Left renal cortex interstitium (tissue), 4 donors: ENCODE measurements at places on chromosomes 5 and 9.

DNA sequence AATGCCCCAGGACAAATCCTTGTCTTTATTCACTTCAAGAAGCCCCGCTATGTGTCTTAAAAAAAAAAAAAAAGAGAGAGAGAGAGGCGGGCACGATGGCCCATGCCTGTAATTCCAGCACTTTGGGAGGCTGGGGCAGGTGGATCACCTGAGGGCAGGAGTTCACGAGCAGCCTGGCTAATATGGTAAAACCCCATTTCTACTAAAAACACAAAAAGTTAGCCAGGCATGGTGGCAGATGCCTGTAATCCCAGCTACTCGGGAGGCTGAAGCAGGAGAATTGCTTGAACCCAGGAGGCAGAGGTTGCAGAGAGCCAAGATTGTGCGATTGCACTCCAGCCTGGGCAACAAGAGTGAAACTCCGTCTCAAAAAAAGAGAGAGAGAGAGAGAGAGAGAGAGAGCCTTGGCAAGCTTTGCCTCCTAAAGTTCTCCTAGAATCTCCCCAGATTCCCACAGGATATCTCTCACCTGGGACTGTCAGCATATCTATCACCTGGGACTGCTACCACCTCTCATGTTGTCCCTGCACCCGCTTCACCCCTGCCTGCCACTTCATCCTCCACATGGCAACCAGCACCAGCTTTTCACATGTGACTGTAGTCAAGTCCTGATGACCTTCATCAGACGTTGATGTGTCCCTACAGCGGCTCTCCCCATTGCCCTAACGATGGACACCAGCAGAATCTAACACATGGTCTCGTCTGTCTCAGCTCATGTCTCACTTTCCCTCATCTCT is 5.8 kb downstream of the ITK start:
- DNase-seq = no peak

GRCh38 chr5:6765612-6766525 is 52.6 kb downstream of the TENT4A start:
- DNase-seq = no peak

DNA sequence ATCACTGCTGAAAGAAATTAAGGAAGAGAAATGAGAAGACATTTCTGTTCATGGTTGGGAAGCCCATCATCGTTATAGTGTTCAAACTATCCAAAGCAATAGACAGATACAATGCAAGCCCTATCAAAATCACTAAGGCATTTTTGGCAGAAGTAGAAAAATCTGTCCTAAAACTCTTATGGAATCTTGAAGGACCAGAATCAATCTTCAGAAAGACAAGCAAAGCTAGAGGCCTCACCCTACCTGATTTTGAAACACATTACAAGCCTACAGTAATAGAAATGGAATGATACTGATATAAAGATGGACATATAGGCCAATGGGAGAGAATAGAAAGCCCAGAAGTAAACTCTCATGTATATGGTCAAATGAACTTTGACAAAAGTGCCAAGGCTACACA is 4.9 kb upstream of the IFNA21 start:
- DNase-seq = no peak

GRCh38 chr5:89263846-89264245 is 380.9 kb upstream of the MEF2C start:
- no peak for DNase-seq

- no peak for DNase-seq
Measured at GRCh38 chr9:7117676-7118561, 360.1 kb downstream of the KDM4C start.

- DNase-seq = no peak
Measured at GRCh38 chr5:179227229-179227579, 118.1 kb downstream of the ADAMTS2 start.

DNA sequence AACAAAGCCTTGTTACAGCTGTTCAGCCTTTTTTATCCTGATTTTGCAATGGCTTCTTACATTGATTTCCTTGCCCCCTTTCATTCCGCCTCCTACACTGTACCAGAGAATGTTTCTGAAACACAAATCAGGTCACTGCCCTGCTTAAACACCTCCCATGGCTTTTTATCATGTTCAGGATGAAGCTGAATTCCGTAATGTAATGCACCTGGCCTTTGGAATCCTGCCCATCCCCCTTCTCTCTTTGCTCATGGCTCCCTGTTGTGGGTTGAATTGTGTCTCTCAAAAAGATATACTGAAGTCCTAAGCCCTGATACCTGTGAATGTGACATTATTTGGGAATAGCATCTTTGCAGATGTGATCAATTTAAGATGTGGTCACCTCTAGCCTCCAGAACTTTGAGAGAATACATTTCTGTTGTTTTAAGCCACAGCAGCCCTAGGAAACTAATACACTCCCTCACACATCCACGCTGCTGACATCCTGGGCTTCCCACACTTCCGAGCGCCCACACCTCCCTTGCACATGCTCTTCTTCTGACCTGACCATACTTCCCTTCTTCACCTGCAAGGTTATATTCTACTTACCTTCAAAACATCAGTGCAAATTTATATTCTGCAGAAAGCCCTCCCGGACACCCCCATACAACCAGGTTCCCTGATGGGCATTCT is 101.2 kb downstream of the DNAH5 start:
- DNase-seq = no peak

DNA sequence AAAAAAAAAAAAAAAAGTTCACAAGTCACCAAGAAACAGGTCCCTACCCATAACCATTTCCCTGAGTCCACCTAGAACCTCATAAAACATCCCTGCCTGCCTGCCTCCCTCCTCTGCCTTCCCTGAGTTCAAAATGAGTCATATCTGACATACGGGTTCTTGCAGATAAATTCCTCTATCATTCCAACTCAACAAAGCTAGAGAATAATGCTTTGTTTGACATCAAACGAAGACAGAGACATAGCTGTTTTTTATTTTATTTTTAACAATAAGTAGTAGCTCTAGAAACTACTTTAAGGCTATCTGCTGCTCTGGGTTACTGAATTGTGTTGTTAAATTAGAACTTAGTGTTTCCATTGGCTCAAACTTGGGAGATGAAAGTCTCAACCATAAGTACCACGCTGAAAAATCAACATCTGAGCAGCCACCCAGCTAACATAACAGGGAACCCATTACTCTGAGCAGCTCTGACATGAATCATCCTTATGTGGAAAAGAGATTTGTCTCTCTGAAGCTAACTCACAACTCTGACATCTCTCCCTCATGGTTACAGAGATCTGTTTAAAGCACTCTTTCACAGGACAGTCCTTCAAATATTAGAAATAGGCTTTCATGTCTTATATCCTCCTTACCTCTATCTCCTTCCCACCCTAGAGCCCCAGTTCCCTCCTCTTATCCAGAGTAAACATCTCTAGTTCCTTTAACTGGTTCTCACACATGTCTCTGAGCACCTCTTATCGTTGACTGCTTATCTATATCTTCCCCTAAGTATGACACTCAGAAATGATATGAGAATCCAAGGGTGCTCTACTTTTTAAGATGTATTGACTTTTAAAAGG is 12.1 kb downstream of the TMEM245 start:
- DNase-seq = no peak

DNA sequence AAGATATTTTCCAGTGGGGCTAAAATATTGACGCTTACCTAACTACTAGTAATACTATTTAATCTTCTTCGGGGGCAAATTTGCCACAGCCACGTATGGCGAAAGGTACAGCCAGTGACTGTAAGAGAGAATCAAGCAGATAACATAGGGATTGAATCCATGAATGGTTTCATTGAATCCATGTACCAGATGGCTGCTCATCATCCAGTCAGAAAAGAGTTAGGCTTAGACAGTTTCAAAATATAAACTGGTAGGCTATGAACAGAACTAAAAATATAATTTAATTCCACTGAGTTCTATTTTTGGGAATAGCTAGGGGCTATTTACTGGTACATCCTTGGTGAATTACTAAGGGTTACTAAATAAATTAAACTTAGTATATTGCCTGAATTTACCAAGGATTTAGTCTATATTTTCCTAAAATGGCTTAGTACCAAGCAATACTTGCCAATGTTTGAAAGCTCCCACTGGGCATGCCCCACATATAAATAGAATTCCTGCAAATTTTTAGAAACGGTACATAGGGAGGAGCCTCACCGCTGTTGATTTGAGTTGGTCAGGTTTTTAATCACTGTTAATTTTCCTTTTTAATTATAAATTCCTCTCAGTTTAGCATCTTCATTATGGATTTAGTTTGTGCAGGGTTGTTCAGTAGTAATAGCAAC is 55.8 kb upstream of the VLDLR start:
- DNase-seq = no peak

DNA sequence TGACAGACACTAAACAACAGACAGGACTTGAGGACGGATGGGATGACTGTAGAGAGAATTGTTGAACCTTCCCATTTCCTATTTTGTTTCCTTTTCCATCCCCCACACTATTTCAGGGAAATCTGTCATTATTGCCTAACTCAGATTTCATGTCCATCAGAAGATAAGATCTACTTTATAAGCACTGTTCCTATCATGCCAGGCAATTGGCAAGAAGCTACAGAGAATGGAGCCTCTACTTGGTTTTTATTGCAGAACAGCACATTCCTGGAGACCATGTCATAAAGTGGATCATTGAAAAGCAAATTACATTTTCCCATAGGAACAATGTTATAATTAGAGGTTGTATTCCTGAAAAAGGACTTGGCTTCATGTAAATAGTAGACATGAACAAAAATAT is 173.7 kb upstream of the KIF2A start:
- no peak for DNase-seq

DNA sequence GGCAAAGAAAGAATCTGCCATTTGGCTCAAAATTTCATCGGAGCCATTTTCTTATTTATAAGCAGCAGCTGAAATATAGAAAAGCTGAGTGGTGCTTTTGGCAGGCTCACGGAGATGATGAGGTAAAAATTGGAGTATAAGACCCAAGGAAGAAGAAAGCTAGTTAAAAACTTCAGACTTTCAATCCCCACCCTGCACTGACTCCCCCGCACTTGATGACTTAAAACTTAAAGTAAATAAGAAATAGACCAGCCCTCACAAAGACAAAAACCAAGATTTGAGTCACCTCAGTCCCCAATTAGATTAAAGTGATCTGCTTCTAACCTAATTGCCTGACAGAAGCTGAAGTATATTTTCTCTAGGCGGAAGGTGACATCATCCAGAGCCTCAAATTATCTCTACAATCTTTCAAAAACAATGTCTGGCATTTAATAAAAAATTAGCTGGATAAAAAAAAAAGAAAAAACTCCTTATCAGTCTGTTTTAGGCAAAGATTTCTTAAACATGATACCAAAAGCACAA is 124.0 kb upstream of the PJA2 start:
- DNase-seq = no peak

DNA sequence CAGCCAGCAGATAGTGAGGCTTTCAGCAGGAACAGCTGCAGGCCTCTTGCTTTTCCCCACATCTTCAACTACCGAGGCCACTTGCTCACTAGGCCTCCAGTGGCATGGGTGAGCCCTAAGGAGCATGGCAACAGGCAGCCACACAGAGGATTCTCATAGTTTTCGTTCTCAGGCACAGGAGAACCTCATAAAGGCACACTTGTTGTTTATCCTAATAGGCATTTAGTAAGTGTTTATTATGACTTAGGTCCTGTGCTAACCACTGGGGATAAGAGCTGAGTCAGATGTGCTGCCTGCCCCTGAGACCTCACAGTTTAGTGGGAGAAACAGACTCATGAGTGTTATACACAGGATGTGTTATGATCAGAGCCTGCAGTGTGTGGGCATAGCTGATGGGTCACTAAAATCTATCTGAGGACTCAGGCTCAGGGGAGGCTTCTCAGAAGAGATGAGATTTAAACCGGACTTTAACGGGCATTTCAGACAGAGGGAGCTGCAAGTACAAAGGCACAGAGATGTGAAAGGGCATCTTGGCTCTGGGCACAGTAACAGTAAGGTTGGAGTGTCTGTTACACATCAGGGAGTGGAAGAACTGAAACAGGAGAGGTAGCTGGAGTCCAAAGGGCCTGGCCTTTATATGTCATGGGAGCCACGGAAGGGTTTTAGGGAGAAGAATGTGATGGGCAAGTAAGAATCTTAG is 21.0 kb upstream of the HEMGN start:
- no peak for DNase-seq

DNA sequence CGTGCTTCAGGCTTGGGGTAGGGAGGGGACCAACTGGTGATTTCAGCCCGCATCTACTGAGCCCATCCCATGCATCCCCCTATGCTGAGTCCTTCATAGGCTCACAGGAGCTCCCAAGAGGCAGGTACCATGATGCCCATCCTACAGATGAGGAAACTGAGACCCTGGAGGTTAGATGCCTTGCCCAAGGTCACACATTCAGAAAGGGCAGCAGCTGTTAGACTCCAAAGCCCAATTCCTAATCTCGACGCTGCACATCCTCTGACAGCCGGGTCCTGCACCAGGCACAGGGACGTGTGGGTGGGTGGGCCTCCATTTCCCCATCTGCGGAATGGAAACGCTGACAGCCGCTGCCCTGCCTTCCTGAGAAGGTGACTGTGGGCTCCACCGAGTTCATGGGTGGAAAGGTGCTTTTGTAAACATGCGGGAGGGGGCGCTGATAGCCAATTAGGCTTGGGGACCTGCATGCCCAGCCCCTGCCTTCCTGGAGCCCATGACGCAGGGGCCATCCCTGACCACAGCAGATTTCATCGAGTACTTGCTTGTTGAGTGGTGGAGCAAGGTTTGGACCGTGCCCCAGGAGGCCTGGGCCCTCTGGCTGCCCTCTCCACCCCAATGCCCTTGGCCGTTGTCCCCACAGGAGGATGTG is 2.2 kb downstream of the DNM1 start:
- DNase-seq = no peak

GRCh38 chr9:107963246-107963645 is 473.7 kb upstream of the KLF4 start:
- no peak for DNase-seq

DNA sequence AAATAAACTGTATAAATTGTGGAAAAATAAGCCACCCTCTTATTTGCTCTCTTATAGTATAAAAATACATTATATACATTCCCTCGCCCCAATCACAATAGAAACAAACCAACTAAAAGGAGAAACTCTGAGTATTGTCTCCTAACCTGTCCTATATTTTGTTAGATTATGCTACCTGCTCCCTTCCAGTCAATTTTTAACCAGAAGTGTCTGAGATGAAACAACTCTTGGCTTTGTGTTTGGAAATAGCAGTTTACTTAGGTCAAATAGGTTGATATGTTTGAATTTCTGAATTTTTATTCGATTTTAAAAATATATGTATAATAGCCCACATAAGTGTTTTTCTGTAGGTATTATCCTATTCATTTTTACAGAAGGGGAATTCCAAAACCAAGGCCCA is 475.0 kb upstream of the ZNF462 start:
- DNase-seq = no peak

DNA sequence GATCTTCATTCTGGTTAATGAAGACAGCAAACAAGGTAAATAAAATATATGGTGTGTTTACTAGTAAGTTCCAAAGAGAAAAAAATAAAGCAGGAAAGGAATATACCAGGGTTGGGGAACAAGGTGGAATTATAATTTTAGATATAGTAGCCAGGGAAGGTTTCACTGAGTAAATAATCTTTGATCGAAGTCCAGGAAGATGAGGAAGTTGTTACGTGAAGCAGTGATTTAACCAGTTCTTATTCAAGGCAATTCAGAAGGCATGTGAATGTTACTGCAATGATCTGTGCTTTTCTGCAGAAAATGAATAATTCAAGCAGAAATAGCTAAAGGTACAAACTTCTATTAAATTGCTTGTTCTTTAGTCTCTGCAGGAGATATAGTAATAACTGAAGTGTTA is 6.2 kb downstream of the SMIM32 start:
- DNase-seq = no peak

- no peak for DNase-seq
Measured at GRCh38 chr9:20558566-20559016, 63.7 kb downstream of the MLLT3 start.
